ENCODE measurements at places on chromosomes 2 and 18.

- no peak for DNase-seq
Measured at GRCh38 chr2:170571612-170572011, 143.5 kb upstream of the SP5 start.

DNA sequence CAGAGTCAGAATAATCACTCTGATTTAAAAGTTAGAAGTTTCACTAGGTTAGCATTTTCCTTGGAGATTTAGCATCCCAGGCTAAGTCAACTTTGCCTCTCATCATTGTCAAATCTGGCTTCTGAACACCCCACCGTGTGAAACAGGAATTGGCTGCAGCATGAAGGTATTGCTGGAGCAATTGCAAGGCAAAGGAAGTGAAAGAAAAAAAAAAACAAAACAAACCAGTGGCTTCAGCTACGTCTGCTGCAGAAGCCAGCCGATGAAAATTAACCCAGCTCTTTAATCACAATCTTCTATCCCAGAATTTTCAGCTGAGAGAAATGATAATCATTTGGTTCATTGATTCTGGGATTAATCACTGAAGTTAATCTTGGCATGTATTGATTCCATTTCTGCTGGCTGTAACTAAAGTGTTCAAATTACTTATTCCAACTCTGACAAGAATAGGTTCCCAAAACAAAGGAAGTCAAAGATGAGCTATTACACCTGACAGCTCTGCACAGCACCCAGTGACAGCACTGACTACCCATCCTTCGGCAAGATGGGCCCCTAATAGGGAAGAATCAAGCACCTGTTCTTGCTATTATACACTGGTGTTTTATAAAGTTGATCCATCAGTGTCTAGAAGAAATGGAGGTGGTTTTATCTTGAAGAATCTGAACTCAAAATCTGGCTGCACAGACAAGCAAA, 42.7 kb upstream of the REG3G start:
- DNase-seq, result no peak

DNA sequence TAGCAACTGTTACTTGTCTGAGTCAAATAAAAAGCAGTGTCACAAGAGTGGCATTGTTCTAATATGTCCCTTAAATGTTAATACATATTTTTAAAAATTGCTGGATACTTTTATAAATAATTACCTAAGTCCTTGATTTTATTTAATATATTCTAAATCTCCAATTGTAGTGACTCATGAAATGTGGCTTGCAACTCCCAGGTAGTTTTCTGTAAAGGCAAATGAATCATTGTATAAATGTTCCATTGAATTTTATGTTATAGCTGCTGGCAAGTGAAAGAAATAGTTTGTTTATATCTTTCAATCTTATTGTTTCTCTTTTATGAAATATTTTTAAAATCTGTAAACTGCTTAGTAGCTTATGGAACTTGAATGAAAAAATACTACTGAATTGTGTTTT, 32.7 kb upstream of the C1GALT1C1L start:
- DNase-seq, result no peak

GRCh38 chr2:169746240-169746639, 12.6 kb downstream of the KLHL23 start:
- no peak for DNase-seq

DNA sequence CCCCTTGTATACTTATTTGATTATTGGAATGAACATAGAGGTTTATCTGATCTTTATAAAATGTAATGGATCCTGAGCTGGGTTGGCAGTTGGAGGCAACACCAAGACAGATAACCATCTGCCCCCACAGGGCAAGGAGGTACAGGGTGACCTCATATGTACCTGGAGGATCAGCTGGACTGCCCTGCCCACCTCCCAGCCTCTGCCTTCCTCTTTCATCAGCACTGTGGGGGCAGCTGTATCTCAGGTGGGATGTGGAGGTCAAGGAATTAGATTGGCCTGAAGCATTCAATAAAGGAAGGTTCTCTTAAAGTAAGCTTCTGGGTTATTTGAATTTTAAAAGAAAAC, 92.6 kb downstream of the LYPD6 start:
- DNase-seq, result no peak

- DNase-seq, result no peak
Measured at GRCh38 chr2:182081602-182082260, 96.1 kb downstream of the PPP1R1C start.

GRCh38 chr2:56287974-56288373, 104.2 kb downstream of the CCDC85A start:
- DNase-seq, result no peak

DNA sequence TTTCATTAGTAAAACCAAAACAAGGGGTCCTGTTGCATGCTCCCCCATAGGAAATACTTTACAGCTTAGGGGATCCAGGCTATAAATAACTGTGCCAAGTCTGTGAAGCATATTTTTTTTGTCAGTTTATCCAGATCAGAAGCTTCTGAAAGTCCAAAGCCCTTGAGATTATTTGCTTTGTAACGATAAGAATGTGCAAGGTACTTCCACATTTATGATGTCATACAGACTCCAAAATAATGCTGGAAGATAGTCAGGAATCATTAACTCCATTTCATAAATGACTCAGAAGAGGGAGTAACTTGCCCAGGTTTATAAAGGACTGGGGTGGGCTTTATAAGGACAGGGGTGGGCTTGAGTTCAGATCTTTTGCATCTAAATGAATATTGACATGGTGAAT, 29.3 kb downstream of the RDH14 start:
- no peak for DNase-seq

- no peak for DNase-seq
Measured at GRCh38 chr2:195769975-195770374, 112.9 kb downstream of the SLC39A10 start.

DNA sequence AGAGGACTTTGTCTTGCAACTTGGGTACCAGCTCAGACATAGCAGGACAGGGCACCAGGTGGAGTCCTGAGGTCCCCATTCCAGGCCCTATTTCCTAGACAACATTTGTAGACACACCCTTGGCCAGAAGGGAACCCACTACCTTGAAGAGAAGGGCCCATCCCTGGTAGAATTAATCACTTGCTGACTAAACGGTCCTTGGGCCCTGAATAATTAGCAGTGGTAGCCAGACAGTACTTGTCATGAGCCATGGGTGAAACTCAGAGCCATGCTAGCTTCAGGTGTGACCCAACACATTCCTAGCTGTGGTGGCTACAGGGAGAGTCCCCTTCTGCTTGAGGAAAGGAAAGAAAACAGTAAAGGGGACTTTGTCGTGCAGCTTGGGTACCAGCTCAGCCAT, 28.5 kb upstream of the ACTR2 start:
- DNase-seq, result no peak

DNA sequence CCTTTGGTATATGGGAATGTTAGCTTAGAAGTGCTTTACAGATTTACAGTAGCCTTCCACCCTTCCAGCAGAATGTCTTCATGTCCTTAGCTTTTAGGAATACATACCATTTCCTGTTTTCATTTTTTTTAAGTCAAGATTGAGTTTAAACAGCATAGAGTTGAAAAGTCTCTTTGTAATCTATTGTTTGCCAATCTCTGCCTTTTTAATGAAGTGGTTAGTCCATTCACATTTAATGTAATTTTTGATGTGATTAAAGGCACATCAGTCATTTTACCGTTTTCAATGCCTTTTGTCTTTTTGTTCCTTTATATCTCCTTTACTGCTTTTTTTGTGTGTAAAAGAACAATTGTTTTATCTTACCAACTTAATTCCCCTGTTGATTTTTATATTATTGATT, 233.4 kb upstream of the SMIM21 start:
- no peak for DNase-seq

DNA sequence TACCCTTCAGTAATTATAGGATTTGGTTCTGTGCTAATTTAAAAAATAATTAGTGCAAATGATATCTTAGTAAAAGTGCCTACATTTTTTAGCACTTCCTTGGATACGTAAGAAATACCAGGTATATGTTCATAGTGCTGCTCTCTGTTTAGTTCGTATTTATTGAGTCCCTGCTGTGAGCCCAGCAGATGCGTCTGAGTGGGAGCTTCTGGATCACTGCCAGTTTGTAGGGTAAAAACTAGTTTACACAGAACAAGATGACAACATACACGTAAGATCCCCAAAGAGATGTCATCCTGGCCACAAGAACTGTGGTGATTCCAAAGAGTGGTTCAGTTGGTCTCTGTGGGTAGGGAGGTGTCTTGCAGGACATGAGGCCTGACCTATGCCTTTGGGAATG, 103.2 kb downstream of the CTIF start:
- no peak for DNase-seq

GRCh38 chr2:40752796-40753195, 300.9 kb upstream of the SLC8A1 start:
- DNase-seq, result no peak

DNA sequence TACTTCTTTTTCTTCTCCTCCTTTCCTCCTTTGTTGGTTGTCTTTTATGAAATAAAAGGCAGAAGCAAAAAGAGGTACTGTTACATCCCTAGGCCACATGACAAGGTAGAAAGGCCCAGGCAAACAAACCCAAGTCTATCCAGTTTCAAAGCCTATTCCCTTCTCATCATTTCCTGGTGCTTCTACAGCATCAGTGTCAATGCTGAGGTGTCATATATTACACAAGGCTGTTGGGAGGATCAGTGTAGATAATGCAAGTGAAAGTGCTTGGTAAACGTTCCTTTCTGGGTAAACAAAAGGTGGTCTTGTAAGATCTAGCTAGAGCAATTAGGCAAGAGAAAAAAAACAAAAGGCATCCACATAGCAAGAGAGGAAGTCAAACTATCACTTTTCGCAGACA, 64.9 kb downstream of the EVA1A start:
- DNase-seq, result no peak

DNA sequence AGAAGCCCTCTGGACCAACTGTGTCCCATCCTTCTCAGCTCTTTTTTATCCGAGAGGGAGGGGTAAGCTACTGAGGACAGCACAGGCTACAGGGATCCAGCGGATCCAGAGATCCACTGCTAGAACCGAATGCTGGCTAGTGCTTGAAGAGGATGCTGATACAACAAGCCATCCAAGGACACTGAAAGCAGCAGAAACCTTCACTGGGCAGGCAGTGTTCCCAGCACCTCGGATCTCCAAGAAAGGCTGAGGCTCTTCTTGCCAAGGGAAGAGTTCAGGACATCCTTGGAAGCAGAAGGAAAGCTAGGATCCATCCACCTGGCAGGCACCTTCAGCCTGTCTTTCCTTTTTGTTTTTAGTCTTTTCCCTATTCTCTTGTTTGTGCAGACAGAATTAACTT, 13.2 kb upstream of the FHOD3 start:
- DNase-seq, result no peak

DNA sequence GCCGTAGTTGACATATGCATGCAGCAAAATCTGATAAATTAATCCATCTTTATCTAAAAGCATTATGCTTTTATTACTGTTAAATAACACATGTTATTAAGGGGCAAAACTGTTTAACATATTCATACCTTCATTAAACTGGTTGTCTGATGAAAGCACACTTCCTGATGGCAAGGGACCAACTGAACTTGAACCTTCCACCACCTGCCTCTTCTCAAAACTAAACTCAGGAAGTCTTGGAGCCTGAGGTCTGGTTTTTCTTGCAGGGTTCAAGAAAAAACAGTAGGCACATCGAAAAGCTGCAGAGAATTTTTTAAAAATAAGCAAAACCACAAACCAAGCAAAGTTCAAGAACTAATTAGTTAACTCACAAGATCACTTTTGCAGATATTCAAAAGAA, 64.9 kb downstream of the LNPK start:
- DNase-seq, result no peak

DNA sequence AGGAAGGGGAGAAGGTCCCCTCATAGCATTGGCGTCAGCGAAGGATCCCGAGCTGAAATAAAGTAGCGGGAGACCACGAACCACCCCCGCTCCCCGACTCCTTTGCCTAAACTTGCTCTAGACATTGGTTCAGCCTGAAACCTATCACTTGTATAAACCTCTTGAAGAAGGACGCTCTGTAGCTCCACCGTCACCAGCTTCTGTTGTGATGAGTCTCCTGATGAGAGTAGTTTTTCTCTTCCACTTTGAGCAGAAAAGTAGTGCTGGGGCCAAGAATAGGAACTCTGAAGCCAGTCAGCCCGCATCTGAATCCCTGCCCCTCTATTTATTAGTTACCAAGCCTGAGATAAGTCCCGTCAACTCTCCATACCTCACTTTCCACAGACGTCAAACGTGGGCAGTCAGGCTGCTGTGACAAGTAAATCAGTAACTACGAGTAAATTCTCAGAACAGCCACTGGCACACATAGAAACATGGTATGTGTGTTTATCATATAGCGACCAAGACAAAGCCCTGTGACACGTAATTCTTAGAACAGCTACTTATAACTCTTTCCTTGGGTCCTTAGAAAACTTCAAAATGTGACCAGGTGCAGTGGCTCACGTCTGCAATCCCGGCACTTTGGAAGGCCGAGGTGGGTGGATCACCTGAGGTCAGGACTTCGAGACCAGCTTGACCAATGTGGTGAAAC, 61.7 kb downstream of the CD226 start:
- no peak for DNase-seq

DNA sequence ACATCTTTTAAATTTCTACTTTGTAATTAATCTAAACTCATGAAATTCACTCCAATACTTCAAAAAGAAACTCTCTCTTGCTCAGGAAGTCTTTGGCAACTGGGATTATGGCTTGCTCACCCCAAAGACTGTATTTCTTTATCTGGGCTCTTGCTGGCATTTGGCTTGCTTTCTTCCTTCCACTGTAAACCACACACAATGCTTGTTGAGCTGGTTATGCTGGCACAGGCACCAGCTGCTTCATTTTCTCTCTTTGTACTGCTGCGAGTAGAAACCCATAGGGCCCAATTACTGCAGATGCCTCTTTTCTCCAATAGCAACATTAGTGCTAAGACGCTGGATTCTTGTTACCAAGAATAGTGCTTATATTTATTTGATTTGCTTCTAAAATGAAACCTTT, 51.4 kb downstream of the SLC38A11 start:
- DNase-seq, result no peak

- DNase-seq, result no peak
Measured at GRCh38 chr18:34626404-34627136, 83.5 kb upstream of the DTNA start.

- DNase-seq, result no peak
Measured at GRCh38 chr2:160397530-160397865, 96.1 kb downstream of the RBMS1 start.

DNA sequence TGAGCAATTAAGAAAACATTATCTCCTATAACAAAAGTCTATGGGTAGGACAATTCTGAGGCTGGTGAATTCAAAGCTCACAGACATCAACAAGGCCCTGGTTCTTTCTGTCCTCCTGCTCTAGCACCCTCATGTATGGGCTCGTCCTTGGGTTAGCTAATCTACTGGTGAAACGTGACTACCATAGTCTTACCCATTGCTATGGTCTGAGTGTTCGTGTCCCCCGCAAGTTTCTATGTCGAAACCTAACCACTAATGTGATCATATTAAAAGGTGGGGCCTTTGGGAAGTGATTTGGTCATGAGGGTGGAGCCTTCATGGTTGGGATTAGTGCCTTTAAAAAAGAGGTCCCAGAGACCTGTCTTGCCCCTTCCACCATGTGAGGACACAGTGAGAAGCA, 564.7 kb downstream of the TNS1 start:
- DNase-seq, result no peak

GRCh38 chr2:180695586-180696401, 284.6 kb upstream of the UBE2E3 start:
- DNase-seq, result no peak
